ENCODE measurements at places on chromosomes 7 and 10.

GRCh38 chr10:75643944-75644692 is 212.7 kb downstream of the LRMDA start:
- no peak for DNase-seq

GRCh38 chr7:69095649-69096048 is 502.6 kb upstream of the AUTS2 start:
- DNase-seq: no peak

GRCh38 chr7:105256761-105257231 is 131.9 kb downstream of the SRPK2 start:
- DNase-seq: no peak

DNA sequence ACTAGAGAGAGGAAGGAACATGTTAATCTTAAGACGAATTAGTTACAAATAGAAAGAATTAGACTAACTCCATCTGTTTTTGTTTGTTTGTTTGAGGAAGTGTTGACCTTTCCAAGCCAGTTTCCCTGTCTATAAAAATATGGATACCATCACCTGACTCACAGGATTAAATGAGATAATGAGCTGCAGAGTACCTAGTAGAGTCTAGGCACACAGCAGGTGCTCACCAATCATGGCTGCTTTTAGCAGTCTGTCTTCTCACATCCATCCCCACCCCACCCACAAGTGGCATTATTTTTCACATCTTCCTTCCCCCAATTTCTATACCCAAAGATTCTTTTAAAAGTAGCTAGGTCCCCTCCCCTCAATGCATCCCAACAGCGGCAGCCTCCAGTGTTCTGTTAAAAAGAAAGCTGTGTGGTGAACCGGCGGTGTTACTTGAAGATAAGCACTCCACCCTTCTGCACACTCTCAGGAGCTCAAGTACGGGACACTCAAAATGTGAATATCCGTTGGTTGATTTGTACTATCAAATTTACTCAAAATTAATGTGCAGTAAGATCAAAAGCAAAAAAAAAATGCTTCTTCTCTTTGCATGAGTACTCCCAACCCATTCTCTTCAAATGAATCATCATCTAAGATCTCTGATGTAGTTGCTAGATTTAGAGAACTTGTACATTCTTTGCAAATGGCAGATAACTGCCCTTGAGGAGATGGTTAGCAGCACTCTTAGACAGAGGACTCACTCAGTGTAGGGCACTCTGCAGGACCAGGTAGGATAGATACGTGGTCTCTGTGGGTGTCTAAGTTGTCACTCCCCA is 145.4 kb upstream of the ASAH2 start:
- no peak for DNase-seq

- DNase-seq: no peak
Measured at GRCh38 chr10:127243490-127244272, 47.3 kb upstream of the INSYN2A start.

DNA sequence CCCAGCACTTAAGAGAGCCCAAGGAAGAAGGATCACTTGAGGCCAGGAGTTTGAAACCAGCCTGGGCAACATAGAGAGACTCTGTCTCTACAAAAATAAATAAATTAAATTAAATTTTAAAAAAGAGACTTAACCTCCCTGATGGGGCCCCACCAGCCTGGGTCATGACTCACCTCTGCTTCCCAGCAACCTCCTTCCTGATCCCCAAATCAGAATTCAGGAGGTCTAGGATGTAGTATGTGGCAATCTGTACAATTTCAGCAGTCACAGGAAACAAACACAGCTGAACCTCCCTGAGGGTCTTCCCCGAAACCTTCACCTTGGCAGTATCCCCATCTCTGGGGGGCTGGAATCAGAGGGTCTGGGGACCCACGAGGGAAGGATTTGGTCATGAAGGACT is 9.7 kb upstream of the PPP1R35 start:
- DNase-seq: no peak

DNA sequence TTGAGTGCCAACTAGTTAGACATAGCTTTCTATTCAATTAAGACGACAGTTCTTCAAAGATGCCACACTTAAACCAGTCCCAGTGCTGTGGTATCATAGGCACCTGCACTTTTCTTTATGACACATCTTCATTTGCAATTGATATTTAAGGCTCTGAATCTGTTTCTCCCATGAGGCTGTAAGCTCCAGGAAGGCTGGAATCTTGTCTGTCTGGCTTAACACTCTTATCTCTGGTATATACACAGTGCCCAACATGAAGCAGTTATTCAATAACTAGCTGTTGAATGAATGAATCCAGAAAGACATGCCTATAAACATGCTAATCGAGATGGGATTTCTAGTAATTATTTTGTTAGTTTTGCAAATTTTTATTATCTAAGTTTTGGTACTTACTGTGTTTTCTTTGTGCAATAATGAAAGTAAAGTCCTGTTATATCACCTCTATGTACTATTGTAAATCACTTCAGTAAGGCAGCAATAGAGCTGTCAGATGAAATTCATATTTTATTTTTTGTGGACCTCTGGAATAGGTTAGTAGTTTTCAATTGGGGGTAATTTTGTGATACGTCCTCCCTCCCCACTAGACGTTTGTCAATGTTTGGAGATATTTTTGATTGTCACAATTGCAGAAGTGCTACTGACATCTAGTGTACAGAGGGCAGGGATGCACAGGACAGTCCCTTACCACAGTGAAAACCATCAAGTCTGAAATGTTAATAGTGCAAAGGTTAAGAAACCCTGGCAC is 51.3 kb upstream of the STEAP4 start:
- no peak for DNase-seq
